ENCODE measurements at places on chromosomes 16 and 17.

GRCh38 chr17:21201298-21201595 lies 12.7 kb downstream of the TMEM11 start:
- no peak for DNase-seq

- DNase-seq = no peak
Observed at GRCh38 chr16:2482708-2483534, 8.0 kb downstream of the TBC1D24 start.

GRCh38 chr17:74750327-74751069 lies 2.1 kb downstream of the NHERF1 start:
- DNase-seq = no peak

DNA sequence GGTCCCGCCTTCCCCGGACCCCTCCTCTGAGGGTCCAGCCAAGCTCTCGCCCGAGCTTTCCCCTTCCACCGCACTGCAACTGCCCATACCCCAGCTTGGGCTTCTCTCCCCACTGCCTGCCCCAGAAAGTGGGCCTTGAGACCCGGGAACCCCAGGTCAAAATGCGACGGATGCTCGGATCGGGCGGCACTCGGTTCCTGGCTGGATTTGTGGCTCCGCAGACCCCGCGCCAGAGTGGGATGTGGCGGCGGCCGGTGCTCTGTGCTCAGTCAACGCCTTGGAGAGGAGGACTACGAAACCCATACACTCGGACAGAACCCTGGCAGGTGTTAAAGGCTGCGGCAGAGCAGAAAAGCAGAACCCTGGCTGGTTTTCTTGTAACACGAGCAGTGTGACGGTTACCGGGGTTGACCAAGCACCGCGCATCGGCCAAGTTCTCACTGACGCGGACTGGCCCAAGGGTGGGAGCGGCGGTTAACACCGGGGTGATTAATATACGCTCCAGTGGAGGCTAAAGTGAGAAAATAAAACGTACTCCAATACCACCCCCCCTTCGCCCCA lies 885 bp upstream of the SLFN13 start:
- DNase-seq = no peak

GRCh38 chr17:15650741-15651582 lies 31.5 kb upstream of the FBXW10B start:
- DNase-seq = no peak

GRCh38 chr16:19744670-19745069 lies 26.6 kb downstream of the IQCK start:
- DNase-seq = no peak

DNA sequence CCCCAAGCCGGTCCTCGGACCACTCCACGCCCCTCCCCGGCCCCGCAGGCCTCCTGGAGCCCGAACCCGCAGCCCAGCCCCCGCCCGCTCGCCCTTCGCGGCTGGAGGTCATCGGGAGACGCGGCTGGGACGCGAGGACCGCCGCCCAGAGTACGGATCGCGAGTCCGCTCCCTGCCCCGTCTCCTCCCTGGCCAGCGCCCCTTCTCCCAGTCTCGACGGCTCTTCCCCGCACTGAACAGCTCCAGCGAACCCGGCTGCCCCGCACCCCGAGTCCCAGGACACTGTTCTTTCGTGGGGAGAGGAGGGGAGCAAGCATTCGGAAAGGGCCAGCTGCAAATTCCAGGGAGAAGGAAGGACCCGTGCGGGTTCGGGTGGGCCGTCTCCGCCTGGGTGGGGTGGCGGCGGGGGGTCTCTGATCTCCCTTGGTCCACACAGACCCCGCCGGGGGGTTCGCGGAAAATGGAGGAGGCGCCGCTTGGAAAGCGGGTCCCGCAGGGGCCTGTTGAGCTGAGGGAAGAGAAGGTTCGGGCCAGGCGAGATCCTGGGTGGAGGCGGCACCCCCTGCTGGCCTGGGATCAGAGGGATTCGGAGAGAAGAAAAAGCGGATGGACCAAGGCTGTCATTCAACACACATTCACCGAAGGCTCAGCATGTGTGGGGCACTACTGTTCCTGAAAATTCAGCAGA lies 632 bp upstream of the RTN4RL1 start:
- DNase-seq = no peak

DNA sequence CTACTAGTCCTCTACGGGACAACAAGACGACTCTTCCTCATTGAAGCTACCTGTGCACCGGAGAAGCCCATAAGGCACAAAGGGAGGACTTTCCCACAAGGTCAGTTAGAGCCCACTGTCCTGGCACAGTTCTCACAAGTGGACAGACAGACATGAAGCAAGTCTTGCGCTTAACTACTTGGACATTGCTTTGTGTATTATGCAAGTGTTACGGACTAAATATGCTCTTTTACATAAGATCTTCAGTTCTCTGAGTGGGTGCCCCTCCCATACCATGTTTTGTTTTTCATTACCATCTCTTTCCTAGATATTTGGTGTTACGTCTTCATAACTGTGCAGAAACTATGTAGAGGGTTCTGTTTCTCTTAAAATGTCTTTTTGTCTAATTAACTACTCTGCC lies 18.1 kb downstream of the ANKRD40CL start:
- no peak for DNase-seq

GRCh38 chr17:6608321-6608720 lies 32.2 kb downstream of the KIAA0753 start:
- no peak for DNase-seq

DNA sequence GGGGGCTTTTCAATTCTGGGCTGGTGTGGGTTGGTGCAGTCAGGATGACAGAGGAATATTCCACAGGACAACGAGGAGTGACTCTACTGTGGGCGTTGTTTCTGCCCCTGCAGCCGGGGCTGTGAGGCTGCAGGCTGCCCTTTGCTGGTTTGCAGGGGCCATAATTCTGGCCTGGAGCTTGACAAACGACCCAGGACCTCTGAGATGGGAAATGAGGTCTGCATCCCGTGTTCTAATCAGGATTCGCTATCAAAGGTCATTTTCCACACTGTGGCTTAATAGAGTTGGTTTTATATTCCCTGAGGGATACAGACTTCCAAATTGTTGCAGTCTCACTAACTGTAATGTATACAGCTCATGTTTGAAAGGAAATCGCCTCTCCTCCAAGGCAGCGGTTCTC lies 180.9 kb downstream of the RPTOR start:
- no peak for DNase-seq

DNA sequence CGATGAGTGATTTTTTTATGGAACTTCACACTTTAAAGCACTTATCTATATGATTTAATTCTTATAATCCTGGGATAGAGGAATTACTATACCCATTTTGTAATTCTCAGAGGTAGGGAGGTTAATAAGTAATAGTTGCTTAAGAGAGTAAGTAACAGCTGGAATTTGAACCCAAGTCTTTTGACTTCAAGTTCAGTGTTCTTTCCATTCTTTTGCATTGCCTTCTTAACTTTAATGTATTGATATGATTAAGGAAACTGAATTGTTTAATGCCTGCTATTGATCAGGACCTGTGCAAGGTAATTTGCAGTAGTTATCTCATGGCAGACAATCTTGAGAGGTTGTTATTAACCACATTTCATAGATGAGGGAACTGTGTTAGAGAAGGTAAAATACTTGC lies 78.5 kb downstream of the TUBD1 start:
- DNase-seq = no peak

Data from cortex of kidney (tissue), 1 donor.